ENCODE measurements at places on chromosomes 12 and 14.
A peak's percentile ranks its signal among the peaks of the same experiment; 100 is the strongest.

DNA sequence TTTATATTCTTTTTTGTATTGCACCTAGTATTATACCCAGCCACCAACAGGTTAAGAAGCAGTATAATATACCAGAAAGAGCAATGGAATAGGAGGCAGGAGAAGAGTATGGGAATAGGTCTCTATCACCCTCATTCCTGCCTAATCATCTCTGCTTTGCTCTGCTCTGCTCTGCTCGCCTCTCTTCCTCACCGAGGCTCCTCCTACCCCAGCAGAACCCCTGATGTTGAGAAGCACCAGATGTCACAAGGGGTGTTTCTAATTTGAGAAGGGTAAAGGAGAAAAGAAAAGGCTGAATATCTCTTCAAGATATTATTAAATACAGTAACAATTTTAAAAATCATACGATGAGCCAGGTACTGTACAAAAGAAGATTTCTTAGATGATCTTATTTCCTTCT is 89.0 kb downstream of the STON2 start:
- no peak for DNase-seq

DNA sequence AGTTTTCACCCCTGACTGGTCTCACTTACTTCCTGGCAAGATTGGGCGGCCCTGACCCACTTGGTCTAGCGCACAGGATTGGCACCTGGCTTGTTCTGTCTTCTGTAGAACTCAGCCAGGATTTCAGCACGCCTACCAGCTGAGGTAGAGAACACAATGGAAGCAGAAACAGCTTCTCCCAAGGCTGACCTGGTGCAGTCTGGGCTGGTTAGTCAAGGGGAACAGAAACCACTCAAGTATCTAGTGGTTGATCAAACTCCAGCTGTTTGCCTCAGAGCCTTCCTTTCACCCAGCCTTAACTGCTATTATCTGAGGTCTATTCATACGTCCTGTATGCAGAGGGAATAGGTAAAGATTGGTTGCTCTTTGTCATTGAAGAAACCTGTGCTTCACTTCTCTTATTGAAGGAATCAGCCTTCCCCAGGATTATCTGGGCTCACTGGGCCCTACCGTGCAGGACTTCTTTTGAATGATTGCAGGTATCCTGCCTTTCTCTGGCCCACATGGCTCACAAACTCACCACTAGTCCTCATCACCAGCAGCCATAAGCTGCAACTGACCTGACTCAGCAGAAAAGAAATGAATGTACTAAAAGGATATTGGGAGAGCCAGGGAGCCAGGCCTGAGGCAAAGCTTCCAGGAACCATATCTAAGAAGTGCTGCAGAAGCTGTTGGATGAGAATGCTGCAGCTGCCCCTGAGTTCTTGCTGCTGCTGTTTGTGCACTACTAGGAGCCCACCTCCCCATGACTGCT is 2.5 kb upstream of the PLEKHD1 start:
- no peak for DNase-seq

GRCh38 chr12:54588110-54588889 is at the start of gene PPP1R1A:
Gene PPP1R1A, minus strand, starts transcription at chr12:54588659. Its CDS starts 171 bp downstream, at chr12:54588488.
- no peak for DNase-seq

DNA sequence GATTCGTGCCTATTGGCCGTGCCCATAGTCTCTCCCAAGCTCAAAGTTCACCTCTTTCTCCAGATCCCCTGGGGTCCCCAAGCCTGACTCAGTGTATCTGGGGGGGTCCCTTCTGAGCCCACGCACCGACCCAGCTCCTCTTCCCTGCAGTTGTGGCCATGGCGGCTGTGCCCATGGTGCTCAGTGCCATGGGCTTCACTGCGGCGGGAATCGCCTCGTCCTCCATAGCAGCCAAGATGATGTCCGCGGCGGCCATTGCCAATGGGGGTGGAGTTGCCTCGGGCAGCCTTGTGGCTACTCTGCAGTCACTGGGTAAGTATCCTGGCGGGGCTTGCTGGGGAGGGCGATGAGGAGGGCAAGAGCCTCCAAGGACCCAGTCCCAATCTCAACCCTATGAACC is 5.1 kb downstream of the IFI27 start:
- DNase-seq: no peak

- DNase-seq: no peak
These were observed 116.3 kb downstream of the GLT1D1 start for GRCh38 chr12:128969480-128970055.

- no peak for DNase-seq
These were observed 50.6 kb downstream of the SMUG1 start for GRCh38 chr12:54138219-54138618.

- no peak for DNase-seq
These were observed 15.2 kb downstream of the ACIN1 start for GRCh38 chr14:23079716-23080115.

- no peak for DNase-seq
These were observed 472.9 kb downstream of the NELL2 start for GRCh38 chr12:44403185-44403584.

GRCh38 chr12:72586456-72586855 is 314.3 kb downstream of the TRHDE start:
- no peak for DNase-seq

DNA sequence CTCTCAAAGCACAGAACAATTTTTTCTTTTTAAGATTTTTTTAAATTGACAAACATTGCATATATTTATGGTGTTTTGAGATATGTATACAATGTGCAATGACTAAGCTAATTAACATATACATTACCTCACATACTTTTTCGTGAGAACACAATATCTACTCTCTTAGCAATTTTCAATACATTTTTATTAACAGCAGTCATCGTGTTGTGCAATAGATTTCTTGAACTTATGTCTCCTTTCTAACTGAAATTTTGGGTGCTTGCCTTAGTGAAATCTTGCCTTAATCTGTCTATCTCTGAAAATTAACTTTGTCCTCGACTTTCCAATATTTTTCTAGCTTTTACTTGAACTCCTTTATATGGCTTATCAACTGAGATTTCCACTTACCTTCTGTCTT is 6.8 kb downstream of the OR10A7 start:
- no peak for DNase-seq

- DNase-seq: peak; percentile 1
These were observed 97.9 kb downstream of the RERGL start for GRCh38 chr12:17992002-17992656.

GRCh38 chr14:24674204-24674970 is 40.4 kb upstream of the GZMB start:
- DNase-seq: no peak

GRCh38 chr12:93762059-93762719 is 85.0 kb downstream of the CRADD start:
- no peak for DNase-seq

GRCh38 chr12:30473274-30473673 is 222.4 kb downstream of the IPO8 start:
- DNase-seq: no peak

DNA sequence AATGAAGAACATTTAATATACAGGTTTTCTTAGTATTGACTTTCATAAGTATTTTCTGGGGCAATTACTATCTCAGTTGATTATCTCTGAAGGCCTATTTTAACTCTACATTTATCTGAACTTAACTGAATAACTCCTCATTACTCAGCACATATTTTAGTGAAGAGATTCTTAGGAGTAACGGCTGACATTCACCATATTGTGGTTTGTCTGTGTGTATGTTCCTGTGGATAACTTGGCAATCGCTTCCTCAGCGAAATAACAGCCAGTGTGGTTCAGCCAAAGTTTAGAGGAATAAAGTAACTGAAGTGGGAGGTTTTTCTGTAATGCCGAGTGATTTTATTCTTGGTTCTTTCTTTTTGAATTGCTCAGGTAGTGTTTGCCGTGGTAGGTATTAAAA is 168.0 kb downstream of the RAD51B start:
- peak; percentile 15 for DNase-seq

- peak; percentile 31 for DNase-seq
These were observed 15.9 kb upstream of the HHIPL1 start for GRCh38 chr14:99628887-99629618.

DNA sequence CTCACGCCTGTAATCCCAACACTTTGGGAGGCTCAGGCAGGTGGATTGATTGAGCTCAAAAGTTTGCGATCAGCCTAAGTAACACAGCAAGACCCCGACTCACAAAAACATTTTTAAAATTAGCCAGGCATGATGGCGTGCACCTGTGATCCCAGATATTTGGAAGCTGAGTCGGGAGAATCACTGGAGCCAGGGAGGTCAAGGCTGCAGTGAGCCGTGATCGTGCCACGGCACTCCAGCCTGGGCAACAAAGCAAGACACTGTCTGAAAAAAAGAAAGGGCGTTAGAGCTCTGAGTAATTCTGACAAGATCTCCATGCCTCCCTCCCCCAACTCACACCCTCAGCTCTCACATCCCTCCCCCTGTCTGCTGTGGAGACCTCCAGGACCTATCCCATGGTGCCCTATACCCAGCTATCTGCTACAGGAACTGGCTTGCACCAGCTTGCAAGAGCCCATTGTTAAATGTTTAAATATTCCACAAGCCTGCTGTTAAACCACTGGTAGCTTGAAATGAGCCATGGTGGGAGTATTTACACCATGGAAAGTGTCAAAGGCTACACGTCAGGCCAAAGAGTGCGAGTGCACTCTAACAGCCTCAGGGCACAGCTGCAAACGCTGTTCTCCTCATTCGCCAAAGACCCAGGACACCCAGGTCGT is 35.1 kb upstream of the PPP2R5C start:
- DNase-seq: no peak

DNA sequence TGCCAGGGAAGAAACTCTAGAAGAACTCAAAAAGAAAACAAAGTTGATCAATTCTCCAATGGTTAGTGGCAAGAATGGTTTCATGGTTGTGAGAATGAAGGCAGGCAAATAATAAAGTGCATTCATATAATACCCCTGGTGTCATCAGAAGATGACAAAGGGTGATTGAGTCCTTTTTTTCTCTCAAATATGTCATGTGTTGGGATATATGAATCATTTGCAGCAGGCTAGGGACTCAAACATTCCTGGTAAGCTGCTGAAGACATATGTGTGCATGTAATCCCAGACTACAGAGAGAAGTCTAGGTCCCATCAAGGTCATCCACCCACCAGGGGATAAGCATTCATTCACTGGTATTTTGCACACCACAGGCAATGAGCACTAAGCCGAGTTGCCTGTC is 82.4 kb upstream of the MYF6 start:
- DNase-seq: no peak

- no peak for DNase-seq
These were observed 32.2 kb downstream of the NTF3 start for GRCh38 chr12:5464096-5464495.

DNA sequence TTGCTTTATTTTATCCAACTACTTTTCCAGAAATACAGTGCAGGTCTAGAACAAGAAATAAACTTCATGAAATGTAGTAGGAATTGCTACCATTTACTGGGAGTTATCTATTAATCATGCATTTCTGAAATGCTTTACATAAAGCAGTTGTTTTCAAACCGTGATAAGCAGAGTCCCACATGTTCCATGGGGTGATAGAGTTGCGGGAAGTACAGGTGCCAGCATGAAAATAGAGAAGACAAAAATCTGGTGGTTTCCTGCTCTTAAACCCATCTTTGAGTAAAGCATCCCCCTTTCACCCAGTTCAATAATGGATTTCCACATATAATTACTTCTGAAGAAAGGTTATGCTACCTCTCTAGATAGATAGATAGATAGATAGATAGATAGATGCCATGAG is 123.7 kb upstream of the PDZRN4 start:
- DNase-seq: no peak

DNA sequence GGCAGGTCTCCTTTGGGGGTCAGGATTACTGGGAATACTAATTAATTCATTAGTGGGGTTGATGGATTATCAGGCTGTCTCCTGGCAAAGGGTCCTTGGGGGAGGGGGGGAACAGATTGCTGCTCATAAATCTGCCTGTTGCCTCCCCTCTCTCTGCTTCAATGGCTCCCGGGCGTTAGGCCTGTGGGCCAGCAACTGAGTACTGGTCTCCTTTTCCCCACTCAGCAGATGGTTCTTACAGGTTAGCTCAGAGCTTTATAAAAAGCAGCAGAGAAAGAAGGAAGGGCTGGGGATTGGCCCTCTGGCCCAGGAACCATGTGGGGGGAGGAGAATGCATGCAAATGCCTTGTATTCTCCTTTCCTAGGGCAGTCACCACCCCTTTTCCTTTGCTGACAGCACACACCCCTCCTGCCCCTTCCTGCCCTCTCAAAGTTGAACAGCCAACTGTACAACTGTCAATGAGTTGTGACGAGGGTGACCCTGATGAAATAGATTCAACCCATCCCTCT is 2.3 kb upstream of the NEUROD4 start:
- peak; percentile 94 for DNase-seq

DNA sequence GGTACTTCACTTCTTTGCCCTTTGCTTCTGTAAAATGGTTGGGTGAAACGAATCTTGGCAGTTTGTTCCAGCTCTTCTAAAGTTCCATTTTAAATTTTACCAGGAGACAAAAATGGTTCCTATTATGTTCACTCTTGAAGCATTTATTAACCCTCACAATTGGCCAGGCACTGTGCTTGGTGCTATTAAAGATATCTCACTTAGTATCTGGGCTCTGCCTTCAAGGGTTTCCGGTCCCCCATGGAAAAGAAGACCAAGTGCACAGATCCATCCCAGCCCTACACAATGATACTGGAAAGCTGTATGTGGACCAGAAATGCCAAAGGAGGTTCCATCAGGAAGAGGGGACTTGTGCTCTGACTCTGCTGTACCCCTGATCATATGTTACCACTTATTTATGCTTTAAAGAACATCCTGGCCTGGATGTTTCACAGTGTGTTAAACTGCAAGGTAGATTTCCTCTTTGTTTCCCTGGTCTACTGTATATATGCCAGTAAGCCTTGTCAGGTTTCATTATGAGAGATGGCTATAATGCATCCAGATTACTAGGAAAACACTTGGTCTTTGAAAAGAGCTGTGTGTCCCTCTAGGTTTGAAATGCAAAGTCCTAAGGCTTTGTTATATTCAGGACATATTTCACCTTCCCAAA is 154.8 kb downstream of the PRKCH start:
- no peak for DNase-seq

DNA sequence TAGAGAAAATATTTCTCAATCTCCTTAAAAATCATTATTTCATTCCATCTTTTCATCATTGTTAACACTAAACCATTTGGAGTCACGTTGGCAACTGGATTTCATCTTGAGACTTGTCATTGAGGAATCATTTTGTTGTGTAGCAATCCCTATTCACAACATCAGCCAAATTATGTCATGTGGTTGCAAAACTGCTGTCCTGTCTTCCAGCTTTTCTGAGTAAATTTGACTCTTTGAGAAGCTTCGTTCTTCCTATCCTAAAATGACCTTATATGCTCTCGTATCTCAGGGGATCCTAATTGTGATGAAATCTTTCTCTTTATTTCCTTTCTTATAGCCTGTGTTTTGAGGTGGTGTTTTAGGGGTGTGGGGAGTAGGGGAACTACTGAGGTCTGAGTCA is 30.6 kb upstream of the KICS2 start:
- no peak for DNase-seq

DNA sequence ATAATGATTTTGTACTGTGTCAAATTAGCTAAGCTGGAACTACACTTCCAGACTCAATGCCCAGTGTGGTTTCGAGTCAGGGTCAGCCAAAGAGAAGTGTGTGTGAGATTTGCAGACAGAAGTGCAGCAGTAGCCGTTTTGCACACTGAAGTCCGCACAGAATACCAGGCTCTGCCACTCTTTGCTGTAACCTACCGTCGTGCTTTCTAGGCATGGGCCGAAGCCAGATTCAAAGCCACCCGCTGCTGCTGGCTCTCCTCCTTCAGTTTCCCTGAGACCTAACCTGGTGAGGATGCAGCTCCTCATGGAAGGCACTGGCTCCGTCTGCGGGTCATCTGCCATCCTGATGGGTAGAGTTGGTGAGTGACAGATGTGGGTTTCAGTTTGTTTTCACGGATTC is 48.8 kb downstream of the LRTM2 start:
- DNase-seq: no peak
